CD4-positive, alpha-beta T cell (primary cell): ENCODE measurements at places on chromosomes 5 and 9. TPM values are rescaled to one million over a fixed set of nuclear protein-coding genes. Genes with fewer than 3 reads are reported as not detected.

ATP10B gene
- not detected for total RNA-seq

CSF1R gene
- total RNA-seq, result 0.52 TPM

CDKN2B gene
- total RNA-seq, result not detected

IL13 gene
- total RNA-seq, result 0.17 TPM

KCNV2 gene
- total RNA-seq, result not detected

ANKRD55 gene
- 10.2 TPM for total RNA-seq

WNT8A gene
- not detected for total RNA-seq

OMD gene
- total RNA-seq, result not detected

GABRA6 gene
- not detected for total RNA-seq

PAIP1 gene
- 33.9 TPM for total RNA-seq
